ENCODE measurements at places on chromosomes 7 and 10.
A peak's percentile ranks its signal among the peaks of the same experiment; 100 is the strongest.

- DNase-seq, result no peak
Measured at GRCh38 chr7:134463751-134464150, 4.9 kb upstream of the AKR1B1 start.

DNA sequence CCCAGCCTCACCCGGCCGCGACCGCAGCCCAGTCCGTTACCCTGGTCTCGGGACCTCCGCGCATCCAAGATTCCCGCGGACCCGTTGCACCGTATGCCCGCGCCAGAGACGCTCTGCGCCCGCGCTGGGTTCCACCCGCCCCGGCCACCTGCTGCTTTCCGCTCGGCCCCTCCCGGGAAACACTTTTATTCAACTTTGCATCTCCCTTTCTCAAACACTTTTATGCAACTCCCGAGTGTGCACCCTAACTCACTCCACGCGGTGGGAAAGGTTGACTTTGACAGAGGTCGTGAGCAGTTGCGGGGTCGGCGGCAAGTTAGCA lies at the start of gene ODAD2:
Gene ODAD2, minus strand, starts transcription at position 126 of the 322 bp plus-strand sequence. CDS start 3,937 bp downstream, outside the sequence.
- DNase-seq, result no peak

GRCh38 chr7:136677471-136678365 lies 190.7 kb upstream of the CHRM2 start:
- DNase-seq, result peak; percentile 67

DNA sequence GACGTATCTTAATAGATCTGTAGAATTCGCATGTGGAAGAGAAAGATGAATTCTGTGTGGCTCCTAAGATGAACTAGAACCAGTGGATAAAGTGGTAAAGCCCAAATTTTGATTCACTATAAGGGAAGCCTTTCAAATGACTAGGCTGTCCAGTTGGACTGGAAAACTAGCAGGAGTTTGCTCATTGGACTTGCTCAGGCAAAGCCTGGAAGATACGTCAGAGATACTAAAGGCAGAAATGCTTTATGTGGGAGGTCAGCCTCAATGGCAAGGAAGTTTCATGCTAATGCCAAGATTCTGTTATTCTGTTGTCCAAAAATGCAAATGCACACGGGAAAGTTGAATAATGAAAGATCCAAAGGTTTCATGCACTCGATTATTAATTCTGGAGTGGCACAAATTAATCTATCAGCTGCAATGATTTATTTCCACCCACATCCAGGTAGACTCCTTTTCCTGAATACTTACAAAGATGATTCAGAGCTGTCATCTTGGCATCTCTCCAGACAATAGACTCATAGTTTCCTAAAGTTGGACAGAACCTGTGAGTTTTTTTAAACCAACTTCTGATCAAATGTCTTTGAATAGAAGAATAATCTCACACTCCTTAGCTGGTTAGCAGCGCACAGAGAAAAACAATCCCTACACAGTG lies 20.5 kb upstream of the PPP1R3C start:
- DNase-seq, result no peak

DNA sequence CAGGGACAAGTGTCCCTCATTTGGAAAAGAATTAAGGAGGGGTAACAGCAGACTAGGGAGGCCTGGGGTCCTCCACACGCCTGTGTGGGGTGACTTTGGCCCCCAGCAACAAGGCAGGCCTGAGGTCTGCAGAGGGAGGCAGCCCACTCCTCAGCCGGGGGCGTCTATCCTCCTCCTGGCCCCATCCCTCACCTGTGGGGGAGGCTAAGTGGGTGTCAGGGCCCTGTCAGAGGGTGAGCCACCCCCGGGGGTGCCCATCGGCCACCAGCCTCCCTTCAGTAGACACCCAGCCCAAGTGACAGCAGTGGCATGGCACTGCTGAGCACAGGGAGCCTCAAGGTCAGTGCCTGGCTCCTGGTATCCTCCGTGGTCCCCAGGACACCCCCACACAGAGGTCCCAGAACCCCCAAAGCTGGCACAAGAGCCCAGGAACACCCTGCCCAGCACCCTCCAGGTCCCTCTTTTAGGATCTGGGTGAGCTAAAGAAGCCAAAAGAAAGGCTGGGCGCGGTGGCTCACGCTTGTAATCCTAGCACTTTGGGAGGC lies 693 bp upstream of the FXYD4 start:
- DNase-seq, result no peak

DNA sequence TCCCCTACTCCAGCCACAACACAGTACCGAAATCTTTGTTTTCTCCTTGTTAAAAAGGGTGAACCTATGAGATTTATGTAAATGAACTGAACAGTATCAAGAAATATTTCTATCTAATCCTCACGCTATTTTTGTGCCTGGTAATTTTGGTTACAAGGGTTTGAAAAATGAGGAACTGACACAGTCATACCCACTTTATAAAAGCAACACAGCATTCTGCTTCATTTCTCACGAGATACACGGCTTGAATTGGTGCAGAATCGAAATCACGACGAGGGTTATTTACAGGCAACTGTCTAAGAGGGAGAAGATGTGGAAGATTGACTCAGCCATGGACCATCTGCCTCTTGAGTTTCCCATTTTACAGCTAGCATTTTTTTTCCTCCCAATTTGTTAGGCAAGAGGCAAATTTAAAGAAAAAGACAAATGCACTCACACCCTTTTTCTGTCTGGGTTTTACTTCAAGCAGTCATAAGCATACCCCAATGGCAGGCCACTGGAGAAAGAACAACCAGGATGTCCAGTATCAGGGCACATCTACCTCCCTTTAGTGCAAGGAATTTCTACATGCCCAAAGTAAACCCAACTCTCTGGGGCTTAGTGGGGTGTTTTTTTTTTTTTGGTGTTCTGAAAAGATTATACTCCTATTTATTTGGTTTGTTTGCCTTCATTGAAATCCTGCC lies 108.1 kb downstream of the ITGB8 start:
- no peak for DNase-seq

GRCh38 chr7:118183428-118183785 lies 557 bp upstream of the LSM8 start:
- DNase-seq, result no peak

- DNase-seq, result no peak
Measured at GRCh38 chr10:3955493-3955892, 170.5 kb upstream of the KLF6 start.

DNA sequence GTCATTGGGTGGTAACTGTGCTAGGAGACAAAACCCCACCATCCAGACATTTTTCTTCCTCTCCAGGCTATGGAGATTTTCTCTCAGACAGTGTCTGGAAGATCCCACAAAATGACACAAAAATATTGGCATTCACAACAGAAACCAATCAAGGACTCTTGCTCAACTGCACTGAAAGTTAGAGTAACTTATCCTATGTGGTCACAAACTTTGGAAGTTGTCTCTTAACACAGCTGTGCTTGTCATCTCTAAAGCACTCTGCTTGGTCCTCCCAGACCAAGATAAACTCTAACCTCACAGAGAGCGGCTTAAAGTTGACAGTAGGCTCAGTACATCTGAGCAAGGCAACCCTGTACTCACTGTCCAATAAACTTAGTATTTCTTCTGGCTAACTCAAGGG lies 74.9 kb downstream of the AKR1C4 start:
- DNase-seq, result no peak

GRCh38 chr10:26057466-26057865 lies 123.4 kb downstream of the MYO3A start:
- DNase-seq, result no peak

GRCh38 chr7:51222916-51223315 lies 93.7 kb downstream of the COBL start:
- no peak for DNase-seq

GRCh38 chr7:16934722-16935340 lies 53.0 kb upstream of the AGR3 start:
- DNase-seq, result no peak

- no peak for DNase-seq
Measured at GRCh38 chr7:154440651-154441050, 388.5 kb downstream of the DPP6 start.

GRCh38 chr7:120760050-120760449 lies 97.9 kb downstream of the TSPAN12 start:
- no peak for DNase-seq

DNA sequence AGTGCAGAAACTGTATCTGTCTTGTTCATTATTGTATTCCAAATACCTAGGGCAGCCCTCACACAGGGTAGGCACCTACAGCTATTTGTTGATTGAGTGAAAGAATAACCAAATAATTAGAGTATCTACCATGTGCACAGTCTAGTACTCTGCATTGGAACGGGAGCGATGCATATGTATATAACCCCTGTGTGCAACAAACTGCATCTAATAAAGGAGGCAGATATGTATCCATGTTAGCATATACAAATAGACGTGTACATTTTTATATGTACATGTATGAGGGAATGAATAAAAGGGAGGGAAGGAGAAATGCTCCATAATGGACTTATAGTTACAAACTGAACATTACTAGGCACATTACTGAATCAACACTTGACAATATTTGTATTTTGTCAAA lies 191.3 kb upstream of the PTPRZ1 start:
- DNase-seq, result no peak

DNA sequence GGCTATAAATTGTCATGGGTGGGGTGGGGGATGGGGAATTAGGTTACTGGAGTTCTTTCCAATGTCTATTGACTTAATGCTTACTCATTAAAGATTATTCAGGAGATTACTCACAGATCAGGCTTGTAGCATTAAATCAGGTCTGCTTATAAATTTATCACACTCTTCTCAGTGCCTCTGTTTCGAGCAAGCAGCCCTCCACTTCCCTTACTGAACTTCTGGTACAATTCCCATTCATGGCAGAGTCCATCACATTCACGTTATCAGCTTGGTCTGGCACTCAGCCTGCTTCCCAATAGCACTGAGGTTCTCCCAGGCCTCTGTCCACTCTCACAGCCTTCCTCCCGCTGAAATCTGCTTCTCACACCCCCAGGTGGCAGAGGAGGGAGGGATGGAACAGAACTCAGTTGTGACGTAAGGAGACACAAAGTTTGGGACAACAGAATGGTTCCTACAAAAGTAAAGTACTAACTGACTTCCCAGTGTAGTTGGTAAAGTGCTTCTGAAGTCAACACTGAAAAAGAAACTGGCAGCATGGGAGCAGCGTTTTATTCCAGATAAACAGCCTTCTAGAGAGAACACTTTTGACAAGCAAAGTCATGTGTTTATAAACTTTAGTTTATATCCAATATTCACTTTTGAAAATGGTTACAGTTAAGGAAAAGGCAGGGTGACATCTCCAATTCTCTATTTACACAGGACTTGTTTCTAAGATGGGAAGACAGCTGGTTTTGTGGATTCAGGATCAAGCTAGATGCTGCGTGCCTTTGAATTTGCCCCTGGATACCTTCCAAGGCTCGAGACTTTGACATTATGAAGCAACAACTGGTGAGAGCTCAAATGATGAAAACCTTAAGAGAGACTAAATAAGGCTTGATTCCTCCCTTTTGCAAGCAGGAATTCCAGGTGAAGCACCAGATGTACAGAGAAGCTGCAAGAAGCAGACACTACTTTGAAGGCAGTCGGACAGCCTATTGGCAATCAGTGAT lies 81.4 kb downstream of the ATXN7L1 start:
- DNase-seq, result no peak

DNA sequence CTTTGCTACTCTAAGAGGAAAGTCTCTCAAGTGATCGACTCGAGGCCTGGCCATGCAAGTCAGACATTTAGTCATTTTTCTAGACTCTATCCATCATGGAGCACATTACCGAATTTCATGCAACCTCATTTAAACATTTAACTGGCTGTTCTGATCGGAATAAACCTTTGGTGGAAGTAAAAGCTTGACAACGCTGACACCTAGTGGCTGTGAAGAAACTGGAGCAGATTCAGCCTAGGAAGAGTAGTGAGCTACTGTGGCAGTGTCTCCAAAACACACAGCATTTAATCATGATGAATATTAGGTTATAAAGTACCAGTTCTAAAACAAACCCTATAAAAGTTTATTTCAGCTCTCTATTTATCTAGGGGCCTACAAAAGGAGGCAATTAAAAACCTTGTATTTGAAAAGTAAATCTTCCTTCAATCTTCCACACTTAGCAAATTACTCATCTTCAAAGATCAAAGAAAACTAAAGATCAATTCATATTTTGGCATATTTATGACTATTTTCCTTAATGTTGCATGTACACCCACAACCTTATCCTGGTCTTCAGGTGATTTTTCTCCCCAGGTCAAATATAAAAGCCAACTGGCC lies 175.0 kb downstream of the CTNNA3 start:
- DNase-seq, result no peak

DNA sequence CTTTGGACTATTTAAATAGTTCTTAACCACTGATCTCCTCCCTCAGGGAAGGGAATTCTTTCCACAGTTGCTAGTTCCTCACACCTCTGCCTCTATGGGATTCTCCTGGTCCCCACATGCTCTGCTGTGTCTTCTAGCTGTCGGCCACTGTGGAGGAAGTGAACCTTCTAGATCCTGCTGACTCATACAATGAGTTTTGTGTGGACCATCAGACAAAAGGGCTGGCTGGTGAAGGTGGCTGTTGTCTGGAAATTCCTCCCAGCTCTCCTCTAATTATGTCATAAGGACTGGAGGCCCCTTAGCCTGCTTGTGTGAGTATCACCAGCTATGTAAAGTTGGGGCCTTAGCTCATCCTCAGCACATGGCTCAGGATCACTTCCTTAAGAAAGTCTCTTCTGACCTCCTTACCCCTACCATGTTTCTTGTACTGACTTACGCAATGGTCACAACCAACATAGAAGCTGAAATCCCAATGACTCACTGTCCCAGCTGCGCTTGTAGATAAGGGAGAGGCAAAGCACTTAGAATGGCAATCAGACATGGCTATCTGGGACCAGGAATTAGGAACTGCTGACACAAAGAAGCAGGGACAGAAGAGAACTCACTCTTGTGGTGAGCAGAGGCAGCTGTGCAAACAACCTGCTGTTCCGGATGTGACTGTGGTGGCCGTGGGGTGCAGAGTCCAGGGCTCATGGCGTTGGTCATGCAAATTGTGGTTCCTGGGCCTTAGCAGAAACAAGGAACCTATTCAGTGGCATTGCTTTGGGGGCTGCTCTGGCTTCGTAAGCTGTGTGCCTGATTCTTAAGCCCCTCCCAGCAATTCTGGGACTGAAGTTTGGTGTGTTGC lies 2.5 kb upstream of the MACC1 start:
- DNase-seq, result no peak
